Esophagus squamous epithelium (tissue), 5 donors: ENCODE measurements at places on chromosomes 13 and 19.

- DNase-seq, result no peak
Observed at GRCh38 chr13:74158028-74158427, 23.8 kb upstream of the KLF12 start.

- DNase-seq, result no peak
Observed at GRCh38 chr13:89968470-89968869, 1379.0 kb upstream of the MIR17HG start.

DNA sequence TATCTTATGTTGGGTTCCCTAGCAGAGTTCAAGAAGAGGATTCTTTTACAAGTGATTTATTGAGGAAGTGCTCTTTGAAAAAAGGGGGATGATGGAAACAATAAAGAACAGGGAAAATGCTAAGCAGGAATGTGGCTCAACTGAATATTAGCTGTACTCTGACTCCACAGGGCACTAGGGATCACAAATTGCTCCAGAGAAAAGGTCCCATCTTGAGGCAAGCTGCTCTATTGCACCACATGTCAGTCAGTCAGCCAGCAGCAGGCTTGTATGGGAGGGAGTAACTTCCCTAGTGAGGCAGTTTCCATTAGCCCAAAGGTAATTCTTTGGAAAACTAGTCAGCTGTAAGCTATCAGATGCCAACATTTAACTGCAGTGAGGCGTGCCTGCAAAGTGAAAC, 73.3 kb upstream of the FNDC3A start:
- DNase-seq, result no peak

GRCh38 chr13:98175043-98175442, 2.0 kb downstream of the RNF113B start:
- DNase-seq, result no peak

DNA sequence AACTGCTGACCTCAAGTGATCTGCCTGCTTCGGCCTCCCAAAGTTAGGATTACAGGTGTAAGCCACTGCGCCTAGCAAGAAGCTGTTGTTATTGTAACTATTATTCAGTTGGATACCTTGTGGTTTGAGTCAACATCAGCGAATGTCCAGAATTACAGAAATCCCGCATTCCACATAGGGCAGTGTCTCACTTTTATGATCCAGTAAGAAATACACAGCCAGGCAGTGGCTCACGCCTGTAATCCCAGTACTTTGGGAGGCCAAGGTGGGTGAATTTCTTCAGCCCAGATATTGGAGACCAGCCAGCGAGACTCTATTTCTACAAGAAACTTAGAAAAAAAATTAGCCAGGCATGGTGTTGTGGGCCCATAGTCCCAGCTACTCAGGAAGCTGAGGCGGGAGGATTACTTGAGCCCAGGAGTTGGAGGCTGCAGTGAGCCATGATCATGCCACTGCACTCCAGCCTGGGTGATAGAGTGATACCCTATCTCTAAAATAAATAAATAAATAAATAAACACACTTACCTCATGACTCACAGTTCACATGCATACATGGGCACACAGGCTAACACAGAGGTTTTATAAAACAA, 43.8 kb downstream of the SPTBN4 start:
- DNase-seq, result no peak

- DNase-seq, result no peak
Observed at GRCh38 chr19:36072081-36072480, 17.4 kb downstream of the WDR62 start.

DNA sequence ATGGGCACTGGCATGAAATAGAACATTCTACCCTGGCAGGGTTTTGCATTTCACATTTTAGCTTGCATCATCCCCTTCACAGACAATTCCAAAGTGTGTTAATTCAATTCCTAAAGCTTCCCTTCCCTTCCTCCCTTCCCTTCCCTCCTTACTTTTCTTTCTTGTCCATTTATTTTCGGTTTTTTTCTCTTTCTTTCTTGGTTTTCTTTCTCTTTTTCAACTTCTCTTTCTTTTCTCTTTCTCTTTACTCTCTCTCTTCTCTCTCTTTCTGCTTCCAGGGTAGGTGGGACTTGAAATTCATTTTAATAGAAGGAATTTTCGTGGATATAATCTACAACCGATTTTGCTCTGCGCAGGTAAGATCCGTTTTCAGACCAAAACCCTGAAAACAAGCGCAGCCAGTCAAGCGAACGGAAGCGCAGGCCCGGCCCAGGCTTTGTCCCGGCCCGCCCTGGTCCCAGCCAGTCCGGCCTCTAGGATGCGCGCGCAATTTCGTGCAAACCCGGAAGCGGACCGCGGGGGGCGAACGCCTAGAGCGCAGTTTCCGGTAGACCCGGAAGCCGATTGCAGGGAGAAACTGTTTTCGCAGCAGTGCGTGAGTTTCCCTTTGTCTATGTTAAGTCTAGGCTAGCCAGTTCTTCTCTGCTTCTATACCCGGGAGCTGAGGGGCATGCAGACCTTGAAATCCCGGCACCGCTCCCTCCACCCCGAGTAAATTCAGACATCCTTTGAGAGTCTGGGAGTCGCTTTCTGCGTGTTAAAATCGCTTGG, at the start of gene ZNF528:
ZNF528 (plus strand) TSS at position 540 of the 771 bp plus-strand sequence. CDS start 4,165 bp downstream, outside the sequence.
- DNase-seq, result peak; percentile 76

- no peak for DNase-seq
Observed at GRCh38 chr19:15249972-15250639, 17.9 kb upstream of the EPHX3 start.

DNA sequence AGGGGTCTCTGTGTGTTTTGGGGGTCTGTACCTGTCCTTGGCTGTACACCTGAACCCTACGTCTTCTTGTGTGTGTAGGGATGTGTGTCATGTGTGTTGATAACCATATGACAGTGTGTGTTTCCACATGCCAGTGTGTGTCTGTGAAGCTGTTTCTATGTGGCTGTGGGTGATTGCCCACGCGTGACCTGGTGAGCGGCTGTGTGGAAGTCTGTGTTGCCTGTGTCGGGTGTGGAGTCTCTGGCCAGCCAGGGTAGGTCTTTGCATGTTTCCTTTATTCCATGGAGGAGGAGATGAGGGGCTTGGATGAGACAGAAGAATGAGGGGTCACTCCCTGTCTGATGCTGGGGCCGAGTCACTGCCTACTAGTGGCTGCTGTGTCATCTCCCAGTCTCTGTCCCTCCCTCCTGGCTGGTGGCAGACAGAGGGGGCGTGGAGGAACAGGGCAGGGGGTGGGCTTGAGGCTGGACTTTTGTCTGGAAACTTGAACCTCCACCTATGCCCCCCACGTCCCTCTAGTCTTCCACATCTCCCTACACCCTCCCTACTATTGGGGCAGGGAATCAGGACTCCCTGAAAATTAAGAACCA, 2.8 kb upstream of the FOSB start:
- DNase-seq, result no peak

DNA sequence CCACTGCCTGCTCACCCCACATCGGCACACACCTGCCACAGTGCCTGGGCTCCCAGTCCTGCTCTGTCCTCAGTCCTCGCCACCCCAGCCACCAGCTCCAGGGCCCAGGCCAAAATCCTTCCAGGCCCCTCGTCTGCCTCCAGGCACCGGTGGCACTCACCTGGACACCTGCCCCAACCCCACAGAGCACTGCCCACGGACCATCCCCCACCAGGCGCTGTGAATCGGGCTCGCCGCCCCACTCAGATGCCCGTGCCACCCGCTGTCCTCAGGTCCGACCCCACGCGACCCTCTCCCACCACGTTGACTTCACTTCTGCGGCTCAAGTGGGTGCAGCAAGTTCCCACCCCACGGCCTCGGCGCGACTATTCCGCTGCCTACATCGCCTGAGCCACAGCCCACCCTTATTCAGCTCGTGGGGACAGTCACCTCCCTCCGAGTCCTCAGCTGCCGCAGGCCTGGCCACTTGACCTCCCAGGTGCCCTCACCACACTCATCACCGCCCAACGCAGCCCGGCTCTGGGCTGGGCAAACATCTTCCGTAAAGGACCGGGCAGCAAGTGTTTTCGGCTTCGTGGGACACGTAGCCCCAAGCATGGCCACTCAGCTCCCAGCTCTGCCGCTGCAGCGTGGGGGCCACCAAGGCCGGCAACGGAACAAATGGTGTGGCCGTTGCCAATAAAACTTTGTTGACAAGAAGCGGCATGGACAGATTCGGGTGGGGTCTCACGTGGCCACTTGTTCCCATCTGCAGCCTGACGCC, 5.7 kb downstream of the PIP5K1C start:
- no peak for DNase-seq

GRCh38 chr13:73715114-73715910, 418.9 kb downstream of the KLF12 start:
- no peak for DNase-seq

DNA sequence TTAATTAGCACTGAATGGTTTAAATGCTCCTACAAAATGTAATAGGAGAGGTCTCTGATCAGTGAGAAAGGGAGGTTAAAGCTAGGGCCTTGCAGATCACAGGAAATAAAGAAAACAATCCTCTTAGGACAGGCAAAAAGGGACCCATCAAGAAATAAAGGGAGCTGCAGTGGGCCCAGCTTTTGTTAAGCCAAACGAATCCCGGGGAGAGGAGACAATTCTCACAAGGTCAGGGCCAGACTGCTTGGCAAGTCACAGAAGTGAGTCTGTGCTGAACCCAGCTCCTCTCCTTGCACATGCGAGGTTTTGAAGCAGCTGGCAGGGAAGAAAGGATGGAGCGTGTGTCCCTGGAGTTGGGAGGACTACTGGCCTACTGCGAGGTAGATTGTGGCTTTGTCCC, 285.8 kb downstream of the COG6 start:
- DNase-seq, result no peak

DNA sequence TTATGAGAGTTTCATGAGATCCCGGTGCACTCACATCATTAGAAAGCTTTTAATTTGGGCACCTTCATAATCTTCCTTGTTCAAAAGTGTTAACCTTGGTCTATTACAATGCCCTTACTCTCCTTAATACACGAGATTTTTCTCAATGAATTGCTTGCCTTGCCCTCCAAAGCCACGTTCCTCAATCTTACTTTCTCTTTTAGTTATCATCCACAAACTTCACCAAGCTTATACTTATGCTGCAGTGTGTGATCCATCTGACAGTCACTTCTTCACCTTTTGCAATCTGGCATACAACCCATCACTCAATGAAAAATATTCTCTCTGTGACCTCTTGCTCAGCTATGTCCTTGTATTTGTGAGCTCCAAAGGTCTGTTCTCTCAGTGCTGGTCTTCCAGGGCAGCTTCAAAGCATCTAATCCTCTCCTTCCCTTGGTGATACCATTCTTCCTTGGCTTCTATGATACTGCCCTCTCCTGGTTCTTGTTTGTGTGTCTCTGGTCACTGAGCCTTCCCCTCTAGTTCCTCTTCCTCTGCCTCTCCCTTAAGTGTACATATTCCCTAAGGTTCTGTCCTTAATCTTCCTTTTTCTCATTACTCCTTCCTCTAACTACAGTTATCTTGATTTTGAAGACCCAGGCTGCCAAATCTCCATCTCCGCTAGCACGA, 202.2 kb upstream of the STARD13 start:
- DNase-seq, result no peak

DNA sequence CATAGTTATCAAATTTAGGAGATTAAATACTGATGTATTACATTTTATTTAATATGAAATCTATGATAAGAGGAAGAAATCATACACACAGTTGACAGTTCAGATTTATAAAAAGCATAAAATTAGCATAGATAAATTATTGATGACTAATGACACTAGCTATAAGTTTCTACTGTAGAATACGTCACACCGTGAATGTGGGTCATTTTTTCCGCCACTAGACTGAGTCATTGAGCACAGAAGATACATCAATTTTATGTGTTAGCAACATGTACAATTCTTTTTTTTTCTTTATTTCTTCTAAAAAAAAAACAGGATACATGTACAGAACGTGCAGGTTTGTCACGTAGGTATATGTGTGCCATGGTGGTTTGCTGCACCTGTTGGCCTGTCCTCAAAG, 22.2 kb downstream of the AP2S1 start:
- no peak for DNase-seq

DNA sequence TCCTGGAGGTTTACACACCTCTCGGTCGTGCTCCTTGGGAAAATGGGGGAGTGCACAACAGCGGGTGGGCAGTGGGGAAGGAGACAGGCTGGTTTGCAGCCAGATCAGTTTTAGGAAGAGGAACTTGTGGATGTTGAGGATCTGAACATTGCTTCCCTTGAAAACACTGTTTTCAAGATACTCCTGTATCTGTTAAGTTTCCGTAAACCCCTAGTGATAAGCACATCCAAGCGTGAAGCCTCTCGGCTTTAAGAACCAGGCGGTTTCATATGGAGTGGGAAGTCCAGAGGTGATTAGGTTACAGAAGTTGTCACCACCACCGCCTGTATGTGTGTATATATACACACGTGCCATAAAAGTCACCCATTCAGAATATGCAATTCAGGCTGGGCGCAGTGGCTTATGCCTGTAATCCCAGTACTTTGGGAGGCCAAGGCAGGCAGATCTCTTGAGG, 47.4 kb downstream of the SIPA1L3 start:
- DNase-seq, result no peak
